Stimulated activated naive B cell treated with anti-CD40 and anti-IgM and Interleukin-4, amounts not matched to agents 10 μg/mL and 1 μg/mL and 100 μg/mL, for 72 hours (primary cell): ENCODE measurements at places on chromosomes 1 and 21.

- peak; percentile 13 for DNase-seq
These were observed 171.8 kb downstream of the FCRL5 start for GRCh38 chr1:157380523-157380922.

DNA sequence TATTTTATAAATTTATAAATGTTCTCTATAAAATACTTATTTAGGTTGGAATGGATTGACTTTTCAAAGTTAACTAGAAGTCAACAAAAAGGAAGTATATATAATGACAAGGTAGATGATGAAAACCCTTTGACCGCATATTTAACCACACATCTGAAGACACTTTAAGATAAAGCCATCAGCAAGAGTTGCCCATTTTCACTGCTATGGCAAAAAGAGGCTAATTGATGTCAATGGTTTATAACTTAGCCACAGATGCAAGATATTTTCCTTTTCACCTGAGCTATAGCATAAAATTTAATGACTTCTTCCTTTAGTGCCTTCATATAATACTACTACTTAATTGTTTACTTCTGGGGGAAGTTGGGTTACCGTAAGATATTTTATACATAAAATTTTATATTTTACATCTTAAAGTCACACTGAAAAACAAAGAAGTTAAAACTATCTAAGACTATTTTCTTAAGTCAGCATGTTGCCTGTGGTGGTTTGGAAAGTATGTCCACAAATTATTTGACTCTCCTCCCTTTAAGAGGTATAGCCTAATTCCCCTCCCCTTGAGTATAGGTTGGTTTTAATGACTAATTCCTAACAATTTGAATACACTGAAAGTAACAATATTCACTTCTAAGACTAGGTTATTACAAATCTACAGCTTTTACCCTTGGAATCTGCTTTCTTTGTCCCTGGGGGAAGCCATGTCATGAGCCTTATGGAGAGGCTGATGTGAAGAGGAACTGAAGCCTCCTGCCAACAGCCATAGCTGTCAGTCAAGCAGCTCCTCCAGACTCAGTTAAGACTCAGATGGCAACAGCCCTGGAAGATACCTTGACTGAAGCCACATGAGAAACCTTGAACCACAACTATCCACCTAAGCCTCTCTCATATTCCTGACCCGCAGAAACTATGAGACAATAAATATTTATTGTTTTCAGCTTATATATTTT, 40.3 kb upstream of the LRRC8B start:
- DNase-seq, result no peak

DNA sequence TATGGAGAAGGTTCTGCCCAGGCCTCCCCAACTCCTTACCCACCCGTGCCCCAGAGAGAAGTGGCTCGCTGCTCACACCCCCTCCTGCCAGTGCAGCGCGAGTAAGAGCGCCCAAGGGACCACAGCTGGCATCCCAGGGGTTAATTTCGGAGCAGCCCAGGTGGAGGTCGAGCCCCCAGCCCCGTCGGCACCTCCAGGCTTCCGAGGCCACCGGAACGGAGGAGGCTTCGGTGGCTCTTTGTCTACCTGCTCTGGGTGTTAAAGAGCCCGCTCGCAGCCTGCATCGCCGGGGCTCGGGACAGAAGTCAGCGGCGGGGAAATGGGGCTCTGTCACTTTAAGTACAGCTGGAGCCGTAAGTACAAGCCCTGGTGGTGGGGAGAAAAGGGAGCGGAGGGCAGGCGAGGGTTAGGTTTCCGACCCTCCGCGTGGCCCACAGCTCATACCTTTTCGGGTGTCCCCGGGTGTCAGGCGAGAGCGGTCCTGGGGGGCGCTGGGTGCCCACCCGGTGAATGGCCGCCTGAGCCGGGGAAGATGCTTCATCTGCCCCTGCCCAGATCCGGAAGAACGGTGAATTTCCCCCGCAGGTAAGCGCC, 89.4 kb upstream of the IPO9 start:
- DNase-seq, result peak; percentile 40

- DNase-seq, result no peak
These were observed 47.7 kb upstream of the PPM1J start for GRCh38 chr1:112762541-112763500.

GRCh38 chr1:239897458-239897857, 194.2 kb upstream of the FMN2 start:
- no peak for DNase-seq

DNA sequence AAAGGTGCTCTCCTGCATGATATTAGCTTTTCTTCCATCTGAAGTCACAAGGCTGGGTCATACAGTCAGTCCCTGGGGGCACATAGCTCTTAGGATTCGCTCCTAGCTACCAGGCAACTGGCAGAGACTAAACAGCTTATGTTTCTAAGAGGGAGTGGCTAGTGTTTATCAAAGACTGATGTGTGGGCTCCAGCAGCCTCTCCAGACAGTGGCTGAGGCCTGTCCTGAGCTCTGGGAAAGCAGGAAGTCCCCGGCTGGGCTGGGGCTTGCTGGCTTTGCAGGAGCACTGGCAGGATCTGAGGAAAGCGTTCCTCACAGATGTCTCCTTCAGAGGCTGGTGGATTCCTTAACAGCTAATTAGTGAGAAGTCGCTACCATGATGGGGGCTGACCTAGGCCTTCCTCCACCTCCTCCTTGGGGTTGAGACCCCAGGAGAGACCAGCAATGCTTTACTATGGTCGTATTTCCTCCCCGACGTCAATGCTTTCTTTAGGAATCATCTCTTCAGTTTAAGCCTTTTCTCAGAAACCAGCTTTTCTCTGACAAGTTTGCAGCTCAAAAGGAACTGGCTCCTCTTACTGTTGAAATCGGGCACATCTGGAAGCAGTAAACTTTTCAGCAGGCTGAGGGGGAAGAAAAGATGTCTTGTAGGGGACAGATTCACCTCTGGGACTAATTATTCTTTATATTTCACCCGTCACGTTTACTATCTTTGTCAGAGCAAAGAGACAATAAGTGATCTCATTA, 33.5 kb upstream of the HHAT start:
- DNase-seq, result no peak

- DNase-seq, result no peak
These were observed 155.1 kb downstream of the SIPA1L2 start for GRCh38 chr1:232474826-232475225.

DNA sequence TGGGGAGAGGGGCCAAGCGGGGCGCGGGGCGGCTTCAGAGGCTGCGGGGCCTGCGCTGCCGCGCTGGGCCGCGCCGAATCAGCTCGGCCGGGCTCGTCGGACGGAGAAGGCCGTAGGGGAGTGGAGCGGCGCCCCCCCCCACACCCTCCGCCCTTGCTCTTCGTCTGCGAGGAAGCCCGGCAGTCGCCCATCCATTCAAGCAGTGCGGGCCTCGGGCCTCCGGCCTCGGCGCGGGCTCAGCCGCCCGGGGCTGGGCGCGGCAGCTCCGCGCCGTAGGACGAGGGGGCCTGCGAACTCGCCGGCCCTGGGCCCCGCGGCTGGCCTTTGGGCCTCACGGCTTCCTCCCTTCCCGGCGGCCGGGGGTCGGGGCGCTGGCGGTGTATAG, 564 bp downstream of the CTPS1 start:
- DNase-seq, result peak; percentile 30

DNA sequence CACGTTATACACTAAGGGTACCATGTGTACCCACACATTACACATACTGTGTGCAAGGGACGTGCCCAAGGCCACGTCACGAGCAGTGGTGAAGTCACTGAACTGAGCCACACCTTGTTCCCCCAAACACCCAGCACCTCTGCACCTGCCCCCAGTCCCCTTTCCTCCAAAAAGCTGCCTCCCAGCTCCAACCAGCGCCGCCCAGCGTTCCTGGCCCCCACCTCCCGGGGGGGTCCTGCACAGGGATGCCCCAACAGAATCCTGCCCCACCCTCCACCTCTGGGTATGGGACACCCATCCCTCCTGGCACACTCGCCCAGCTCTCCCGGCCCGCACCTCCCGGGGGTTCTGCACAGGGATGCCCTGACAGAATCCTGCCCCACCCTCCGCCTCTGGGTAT, 54.1 kb downstream of the CHD5 start:
- DNase-seq, result no peak

- DNase-seq, result no peak
These were observed 16.4 kb upstream of the CPT2 start for GRCh38 chr1:53180226-53180625.

GRCh38 chr1:205012391-205013140, 30.4 kb upstream of the CNTN2 start:
- DNase-seq, result no peak

DNA sequence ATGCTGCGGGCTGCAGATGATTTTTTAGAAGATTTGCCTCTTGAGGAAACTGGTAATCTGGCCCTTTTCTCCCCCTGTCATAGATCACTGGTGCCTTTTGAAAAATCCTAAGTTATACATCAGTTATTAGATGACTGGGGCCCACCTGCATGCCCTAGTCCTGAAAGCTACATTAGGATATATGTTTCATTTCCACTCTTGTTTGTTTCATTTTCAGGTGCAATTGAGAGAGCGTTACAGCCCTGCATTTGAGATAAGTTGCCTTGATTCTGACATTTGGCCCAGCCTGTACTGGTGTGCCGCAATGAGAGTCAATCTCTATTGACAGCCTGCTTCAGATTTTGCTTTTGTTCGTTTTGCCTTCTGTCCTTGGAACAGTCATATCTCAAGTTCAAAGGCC, 8.1 kb upstream of the IFI44 start:
- no peak for DNase-seq

DNA sequence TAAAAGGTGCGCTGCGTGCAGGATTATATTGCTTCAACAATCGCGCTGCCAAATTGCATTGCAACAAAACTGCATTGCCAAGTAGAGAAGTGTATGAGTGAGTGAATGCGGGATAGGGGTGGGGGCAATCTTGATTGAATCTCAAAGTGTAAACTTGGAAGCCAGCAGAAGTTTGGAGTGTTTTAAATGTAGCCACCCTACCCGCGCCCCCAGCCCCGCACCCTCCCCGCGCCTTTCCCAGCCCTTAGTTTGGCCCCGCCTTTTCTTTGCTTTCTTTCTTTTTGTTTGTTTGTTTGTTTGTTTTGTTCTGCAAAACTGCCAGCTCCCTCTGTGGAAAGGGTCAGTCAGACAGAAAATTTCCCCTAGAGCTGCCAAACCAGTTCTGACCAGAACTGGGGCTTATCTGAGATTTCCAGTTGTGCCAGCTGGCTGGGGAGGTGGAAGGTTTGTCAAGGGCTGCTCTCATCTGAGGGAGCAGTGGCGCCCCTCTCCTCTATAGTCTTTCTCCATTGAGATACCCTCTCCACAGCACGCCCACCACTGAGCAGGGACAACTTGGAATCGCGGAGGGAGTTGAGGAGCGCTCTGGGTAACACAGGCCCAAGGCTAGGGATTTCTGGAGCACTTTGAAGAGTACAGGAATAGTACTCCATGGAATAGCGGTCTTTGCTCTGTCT, 666 bp upstream of the BEND5 start:
- no peak for DNase-seq

- DNase-seq, result no peak
These were observed 23.8 kb upstream of the FAM163A start for GRCh38 chr1:179719272-179719671.

GRCh38 chr1:165543532-165544438, at the start of gene LRRC52:
LRRC52 (plus strand) TSS chr1:165544000; CDS start chr1:165544297, 297 bp downstream.
- no peak for DNase-seq

GRCh38 chr21:15947677-15948076, 217.9 kb downstream of the USP25 start:
- DNase-seq, result no peak

DNA sequence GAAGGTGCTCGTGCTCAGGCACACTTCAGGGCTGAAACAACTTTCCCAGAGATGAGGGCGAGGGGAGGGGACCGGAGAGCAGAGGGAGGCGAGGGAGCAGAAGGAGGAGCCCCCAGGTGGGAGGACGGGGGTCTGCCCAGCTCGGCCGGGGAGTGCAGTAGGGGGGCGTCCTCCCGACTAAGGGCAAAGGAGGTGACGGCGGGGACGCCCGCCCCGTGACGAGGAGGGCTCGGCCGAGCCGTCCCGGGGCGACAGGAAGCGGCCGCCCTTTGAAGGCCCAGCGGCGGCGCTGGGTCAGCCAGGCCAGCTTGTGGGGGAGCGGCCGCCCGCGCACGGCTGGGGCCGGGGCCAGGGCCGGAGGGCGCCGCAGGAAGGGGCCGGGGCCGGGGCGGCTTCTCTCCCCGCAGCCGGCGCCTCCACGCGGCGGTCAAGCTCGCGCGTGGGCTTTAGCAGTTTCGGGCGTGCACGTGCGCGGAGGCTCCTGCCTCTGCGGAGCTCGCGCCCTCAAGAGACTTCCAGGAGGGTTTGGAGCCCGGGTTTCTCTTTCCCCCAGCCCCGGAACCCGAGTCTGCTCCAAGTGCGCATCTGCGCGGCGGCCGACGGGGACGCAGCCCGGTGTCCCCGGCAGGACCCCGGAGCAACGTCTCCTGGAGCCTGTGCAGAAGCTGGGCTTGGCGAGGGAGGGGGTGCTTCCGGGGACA, 100.8 kb upstream of the SLC45A1 start:
- DNase-seq, result no peak

GRCh38 chr1:44408632-44409602, 3.9 kb downstream of the RNF220 start:
- no peak for DNase-seq

DNA sequence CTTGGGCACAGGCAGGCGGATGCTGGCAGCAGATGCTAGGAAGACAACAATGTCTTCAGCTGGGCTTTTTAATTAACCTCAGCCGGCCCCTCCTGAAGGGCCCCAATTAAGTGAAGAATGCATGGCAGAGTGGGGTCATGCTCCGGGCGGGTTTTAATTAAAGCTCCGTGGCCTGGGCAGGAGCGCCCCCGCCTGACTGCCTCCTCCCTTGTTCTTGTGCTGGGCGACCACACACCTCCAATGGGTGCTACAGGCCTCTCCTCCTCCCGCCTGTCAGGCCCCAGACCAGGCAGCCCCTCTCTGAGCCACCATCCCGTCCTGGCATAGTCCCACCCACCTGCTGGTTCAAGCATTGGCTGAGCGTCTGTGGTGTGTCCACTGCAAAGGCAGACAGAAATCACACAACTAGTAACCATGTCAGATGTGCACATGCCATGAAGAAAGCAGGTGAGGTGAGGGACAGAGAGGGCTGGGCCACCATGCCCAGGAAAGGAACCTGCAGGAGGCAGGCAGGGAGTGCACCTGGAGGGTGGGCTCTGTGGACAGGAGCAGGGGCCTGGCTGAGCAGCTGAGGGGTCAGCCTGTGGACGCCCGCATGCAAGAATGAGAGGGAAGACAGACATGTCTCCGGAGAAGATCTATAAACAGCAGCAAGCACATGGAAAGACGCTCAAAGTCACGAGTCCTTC, 8.5 kb upstream of the ARF1 start:
- no peak for DNase-seq

GRCh38 chr1:182113879-182114626, 52.5 kb upstream of the ZNF648 start:
- no peak for DNase-seq

DNA sequence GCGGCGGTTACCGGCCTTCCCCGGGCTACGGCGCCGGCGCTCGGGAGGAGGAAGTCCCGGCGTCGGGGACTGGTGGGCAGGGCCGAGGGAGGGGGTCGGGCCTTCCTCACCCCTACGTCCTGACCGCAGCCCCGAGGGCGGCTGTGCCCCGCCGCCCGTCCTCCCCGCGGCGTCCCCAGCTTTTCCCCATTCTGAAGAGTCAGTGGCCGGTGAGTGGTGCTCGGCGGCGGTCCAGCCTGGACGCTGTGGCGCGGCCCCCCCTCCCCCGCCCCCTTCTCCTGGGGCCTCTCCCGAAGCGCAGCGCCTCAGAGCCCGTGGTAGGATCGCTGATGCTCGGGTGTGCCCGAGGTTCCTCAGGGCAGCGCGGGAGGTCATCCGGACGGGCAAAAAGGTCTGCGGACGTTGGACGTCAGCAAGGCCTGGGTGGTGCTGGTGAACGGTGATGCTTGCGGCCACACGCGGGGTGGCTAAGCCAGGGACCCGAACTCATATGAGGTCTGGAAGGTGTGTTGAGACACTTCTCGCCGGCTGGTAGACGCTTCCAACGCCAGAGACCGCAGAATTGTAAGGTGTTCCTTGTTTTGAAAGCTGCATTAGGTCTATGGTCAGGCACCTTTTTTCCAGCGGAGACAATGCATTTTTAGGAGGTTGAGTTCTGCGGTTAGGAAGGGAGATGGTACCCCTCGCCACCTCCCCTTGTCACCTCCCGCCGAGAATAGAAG, 725 bp downstream of the SLC25A33 start:
- no peak for DNase-seq
